ENCODE measurements at places on chromosomes 11 and 22.

- DNase-seq: no peak
Measured at GRCh38 chr11:70547386-70547785, 149.1 kb downstream of the CTTN start.

- no peak for DNase-seq
Measured at GRCh38 chr11:111444040-111444439, 65.0 kb upstream of the POU2AF1 start.

DNA sequence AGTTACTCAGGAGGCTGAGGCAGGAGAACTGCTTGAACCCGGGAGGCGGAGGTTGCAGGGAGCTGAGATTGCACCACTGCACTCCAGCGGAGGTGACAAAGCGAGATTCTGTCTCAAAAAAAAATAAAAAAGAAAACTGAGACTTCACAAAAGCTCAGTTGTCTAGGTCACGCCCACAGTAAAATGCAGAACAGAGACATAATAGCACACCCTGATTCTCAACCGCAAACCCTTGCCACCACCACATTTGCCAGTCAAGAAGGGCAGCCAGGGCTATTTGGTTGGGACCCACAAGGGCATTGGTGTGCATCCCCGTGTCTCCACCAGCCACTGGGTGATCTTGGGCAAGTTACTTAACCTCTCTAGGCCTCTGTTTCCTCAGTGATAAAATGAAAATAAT, 25.4 kb downstream of the CREB3L1 start:
- DNase-seq: no peak

- DNase-seq: no peak
Measured at GRCh38 chr22:37330200-37331033, 48.1 kb downstream of the CYTH4 start.

- no peak for DNase-seq
Measured at GRCh38 chr11:1503708-1504104, 17.1 kb upstream of the MOB2 start.

- no peak for DNase-seq
Measured at GRCh38 chr11:56706486-56706885, 7.6 kb downstream of the OR9G1 start.

DNA sequence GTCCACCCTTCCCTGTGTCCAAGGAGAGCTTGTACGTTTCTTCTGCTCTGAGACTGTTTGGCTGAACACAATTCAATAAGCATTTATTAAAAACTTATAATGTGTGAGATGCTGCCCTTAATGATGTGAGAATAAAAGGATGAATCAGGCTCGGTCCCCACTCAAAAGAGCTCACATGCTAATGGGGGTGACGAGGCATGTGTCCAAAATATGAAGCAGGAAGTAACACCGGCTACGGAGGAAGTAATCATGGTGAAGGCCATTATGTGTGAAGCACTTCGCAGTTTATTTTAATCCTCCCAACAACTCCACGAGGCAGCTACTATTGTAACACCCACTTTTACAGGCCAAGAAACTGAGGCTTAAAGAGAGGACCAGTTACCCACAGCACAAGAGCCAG, 3.4 kb upstream of the RASD2 start:
- DNase-seq: no peak

- peak; percentile 64 for DNase-seq
Measured at GRCh38 chr22:21778705-21779363, 43.2 kb upstream of the YPEL1 start.

- no peak for DNase-seq
Measured at GRCh38 chr11:7905549-7905948, 25.5 kb downstream of the OR10A6 start.

DNA sequence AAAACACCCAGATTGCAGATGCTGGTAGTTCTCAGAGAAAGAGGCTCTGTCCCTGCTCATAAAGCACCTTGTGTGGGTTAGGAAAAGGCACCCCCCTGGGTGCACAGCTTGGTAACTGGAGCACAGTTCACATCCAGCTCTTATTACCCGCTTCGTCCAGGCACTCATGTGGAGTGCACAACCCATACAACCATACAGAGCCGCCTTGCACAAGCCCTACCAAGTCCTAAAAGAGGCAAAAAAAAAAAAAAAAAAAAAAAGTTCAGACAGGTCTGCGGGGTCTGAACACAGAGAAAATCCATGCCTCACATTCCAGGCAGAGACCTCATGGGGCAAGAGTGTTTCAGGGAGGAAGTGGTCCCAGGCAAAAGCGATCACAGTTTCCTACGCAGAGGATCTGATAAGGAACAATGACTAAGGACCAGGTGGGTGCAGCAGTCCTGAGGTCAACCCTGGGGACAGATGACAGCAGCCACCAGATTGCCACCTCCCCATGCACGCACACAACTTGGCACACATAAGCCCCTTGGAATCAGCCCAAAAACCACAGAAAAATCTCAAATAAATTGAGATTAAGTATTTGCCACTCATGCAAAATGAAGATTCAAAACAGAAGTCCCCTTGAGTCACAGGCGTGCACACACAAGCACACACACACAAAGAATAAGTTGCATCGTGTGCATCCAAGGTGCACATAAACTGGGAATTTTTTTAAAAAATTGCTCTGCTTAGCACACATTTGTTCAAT, 12.3 kb downstream of the MB start:
- DNase-seq: no peak

GRCh38 chr11:95849087-95849825, 59.0 kb downstream of the CEP57 start:
- no peak for DNase-seq

- no peak for DNase-seq
Measured at GRCh38 chr11:73313652-73314051, 5.6 kb downstream of the ARHGEF17 start.

- no peak for DNase-seq
Measured at GRCh38 chr11:125061281-125061680, 1.8 kb upstream of the SLC37A2 start.

- DNase-seq: peak; percentile 81
Measured at GRCh38 chr11:76380159-76380976, 564 bp downstream of the THAP12 start.

DNA sequence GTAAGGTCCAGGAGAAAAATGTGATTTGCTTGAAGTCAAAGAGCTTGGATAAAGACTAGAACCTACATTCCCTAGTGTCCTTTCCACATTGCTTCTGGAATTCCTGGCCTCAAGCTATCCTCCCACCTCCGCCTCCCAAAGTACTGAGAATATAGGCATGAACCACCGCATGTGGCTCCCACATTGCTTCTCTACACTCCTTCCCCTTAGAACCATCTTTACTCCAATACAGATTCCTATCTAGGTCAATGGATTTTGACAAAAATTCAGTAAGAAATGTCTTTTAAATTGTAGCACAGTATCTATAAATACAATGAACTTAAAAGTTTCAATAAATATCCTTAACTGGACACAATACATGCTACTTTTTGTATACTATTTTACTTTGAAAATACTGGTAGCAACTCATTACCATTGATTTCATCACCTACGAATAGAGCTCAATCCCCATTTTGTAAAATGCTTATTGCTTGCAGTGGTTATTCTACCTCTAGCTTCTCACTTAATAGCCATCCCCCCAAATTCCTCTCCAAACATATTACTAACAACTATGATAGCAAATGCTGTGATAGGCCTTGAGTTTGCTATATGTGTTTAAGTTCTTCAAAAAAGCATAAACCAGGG, 53.4 kb downstream of the GAB2 start:
- no peak for DNase-seq

- no peak for DNase-seq
Measured at GRCh38 chr11:124656774-124657630, 16.5 kb downstream of the SIAE start.

- no peak for DNase-seq
Measured at GRCh38 chr11:32960553-32961164, 55.0 kb upstream of the DEPDC7 start.

DNA sequence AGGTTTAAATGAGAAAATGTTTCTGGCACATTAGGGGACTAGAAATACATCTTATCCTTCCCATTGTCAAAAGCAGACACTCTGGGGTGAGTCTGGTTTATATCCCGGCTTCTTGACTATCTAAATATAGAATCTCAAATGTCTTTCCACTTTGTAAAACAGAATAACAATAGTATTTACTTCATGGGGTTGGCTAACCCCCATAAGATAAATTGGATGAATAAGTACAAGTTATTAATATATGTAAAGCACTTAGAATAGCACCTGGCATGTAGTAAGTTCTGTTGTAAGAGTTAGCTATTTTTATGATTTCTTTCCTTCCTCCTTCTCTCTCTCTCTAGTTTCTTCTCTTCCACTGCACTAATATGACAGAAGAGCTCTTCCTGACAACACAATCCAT, 499.1 kb downstream of the INSC start:
- no peak for DNase-seq

DNA sequence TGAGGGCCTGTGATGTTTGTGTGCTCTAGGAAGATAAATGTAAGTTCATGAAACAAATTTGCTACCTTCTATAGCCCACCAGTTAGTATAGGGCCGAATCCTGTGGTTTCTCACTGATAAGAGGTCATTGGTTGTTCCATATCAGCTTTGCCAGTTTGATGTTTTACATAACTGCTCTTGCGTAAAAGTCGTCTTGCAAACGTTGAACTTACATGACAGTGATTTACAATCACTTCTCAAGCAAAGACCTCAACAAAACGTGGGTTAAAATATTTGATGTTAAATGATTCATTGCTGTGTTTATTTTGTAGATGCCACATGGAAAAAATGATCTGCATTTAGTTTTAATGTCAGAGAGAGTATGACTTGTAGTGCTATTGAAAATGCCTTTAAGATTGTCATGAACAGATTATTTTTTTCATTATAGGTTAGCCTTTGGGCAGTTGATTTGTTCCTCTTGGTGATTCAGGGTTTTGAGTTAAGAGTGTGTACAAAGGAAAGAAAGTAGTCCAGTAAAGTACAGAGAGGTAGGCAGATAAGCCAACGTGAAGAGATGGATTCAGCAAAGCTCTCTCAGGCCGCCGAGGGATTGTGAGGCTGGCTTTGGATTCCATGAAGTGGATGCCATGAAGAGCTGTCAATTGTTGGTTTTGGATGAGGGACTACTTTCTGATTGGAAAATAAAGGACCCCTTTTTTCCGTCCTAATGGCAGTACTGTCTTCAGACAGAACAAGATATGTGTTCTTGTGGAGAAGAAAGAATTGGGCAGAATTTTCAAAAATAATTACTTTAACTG, 2.6 kb downstream of the EWSR1 start:
- DNase-seq: no peak

DNA sequence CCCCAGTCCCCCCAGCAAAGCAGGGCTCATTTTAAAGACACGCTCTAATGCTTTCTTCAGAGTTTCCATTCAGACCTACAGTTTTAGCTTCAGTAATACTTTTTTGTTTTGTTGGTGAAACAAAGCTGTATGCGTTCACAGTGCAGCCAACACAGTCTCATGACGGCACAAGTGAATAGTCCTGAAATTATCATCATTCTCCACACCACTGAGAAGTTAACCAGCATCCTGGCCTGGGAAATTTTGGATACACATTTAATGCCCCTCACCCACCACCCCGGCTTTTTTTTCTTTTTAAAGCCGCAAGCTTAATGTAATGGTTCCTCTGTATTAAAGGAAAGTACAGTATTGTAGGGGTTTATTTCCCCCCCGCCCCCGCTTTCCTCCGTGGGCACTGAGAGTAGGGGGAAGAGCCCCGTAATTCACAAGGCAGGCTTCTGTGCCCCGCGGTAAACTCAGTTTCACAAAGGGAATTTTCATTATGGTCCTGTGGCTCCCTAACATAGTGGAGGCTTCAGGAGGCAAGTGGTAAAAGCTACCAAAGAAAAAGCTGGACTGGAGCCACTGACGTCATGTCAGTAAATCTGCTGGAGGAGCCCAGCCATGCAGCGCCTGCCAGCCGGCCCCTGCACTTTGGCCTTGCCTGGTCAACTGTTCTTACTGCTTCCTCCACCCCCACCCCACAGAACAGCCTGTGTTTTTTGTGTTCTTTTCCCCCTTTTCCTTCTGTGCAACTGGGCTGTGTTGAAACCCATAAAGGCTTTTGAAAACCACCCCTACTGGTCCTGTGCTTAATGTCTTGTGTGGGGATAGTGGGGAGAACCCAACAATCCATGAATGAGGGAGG, 18.2 kb downstream of the TEAD1 start:
- DNase-seq: peak; percentile 96

DNA sequence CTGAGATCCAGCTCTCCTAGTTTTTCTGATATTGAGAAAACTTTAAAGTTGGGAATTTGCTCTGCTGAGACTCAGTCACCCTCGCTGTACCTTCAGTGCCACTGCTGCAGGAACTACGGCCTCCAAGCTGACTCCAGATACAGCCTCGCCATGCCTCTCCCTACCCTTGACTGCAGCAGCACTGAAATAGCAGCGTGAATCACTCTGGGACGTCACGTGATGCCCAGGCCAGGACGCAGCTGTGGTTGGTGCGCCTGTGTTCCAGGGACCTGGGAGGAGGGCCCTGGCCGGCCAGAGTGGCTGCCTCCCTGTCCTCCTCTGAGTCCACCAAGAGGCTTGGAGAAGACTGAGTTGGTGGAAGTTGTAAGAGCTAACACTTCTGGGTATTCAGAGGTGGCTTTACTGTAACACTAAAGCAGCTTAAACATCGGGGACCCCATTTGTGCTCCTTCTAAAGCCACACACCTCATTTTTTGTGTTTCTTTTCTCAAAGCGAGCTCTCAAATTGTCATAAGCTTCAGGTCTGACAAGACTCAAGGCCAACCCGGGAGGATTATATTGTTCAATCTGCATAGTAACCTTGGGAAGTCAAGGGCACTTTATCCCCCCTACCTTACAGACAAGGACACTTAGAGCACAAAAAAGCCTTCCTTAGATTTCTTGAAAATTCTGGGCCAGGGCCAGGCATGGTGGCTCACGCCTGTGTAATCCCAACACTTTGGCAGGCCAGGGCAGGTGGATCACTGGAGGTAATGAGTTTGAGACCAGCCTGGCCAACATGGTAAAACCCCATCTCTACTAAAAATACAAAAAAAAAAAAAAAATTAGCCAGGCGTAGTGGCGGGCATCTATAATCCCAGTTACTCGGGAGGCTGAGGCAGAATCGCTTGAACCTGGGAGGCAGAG, 4.2 kb upstream of the STIP1 start:
- peak; percentile 98 for DNase-seq

- DNase-seq: peak; percentile 69
Measured at GRCh38 chr22:24400726-24401596, 26.4 kb upstream of the ADORA2A start.

DNA sequence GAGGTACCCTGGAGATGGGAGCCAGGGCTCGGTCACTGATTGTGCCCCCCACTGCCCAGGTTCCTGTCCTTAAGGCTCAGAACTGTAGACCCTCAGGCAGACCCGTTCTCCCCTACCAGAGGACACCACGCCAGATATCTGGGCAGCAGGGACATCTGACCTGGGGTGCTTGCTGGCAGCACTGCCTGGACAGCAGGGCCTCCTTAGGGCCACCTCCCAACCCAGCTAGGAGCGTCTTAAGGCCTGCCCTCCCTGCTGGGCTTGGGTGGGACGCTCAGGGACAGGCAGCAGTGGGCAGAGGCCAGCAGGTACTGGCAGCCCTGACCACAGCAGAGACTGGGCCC, 3.1 kb downstream of the POLR2L start:
- DNase-seq: no peak
